ENCODE measurements at places on chromosomes 2 and 18. TPM values are rescaled to one million over a fixed set of nuclear protein-coding genes. Genes with fewer than 3 reads are reported as not detected.

- DNase-seq: no peak
Measured at GRCh38 chr2:223563462-223563861, 38.7 kb downstream of the SCG2 start.

Gene HOXD4
- total RNA-seq: 1.3 TPM

Gene CIDEA
- total RNA-seq: not detected

DNA sequence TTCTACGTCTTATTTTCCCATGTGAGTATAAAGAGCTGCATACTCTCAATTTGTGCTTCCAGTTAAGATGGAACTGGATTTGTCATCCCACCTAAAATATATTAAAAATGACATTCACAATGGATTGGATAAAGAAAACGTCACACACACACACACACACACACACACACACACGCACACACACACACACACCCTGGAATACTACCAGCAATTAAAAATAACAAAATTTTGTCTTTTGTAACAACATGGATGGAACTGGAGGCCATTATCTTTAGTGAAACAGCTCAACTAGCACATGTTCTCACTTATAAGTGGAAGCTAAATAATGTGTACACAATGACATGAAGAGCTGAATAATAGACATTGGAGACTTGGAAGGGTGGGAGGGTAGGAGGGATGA, 3.8 kb upstream of the QPCT start:
- DNase-seq: no peak

- DNase-seq: no peak
Measured at GRCh38 chr2:190792956-190793888, 87.4 kb upstream of the GLS start.

Gene CTAGE1
- not detected for total RNA-seq

GRCh38 chr2:143942486-143942885, 577.4 kb downstream of the ZEB2 start:
- no peak for DNase-seq

- DNase-seq: no peak
Measured at GRCh38 chr2:55901941-55902340, 21.6 kb downstream of the EFEMP1 start.

GRCh38 chr18:4125627-4126230, 329.4 kb downstream of the DLGAP1 start:
- DNase-seq: no peak

Gene ITPRIPL1
- total RNA-seq: 25.6 TPM

DNA sequence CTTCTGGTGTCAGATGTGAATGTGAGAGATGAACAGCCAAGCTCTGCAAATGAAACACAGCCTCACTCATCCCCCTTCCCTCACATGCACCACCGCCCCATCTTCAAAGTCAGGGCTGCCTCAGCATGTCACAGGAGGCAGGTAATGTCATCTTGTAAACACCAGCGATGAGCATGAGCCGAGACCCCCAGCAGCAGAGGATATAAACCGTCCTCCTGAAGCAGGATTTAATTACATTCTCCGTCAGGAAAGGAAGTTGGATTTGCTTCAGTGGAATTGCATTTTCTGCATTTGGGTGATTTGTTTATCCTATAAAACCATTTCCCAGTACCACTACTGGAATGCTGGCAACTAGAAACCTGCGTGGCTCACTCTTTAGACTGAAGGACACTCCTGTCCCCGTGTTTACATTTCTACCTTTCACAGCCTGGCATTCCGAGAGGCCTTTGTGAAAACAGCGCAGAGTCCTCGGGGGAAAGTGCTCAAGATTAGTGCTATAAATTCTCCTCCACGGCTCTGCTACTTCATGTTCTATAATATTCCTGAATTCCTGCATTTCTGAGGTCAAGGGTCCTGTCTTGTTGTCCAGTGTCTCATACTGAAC, 619.2 kb downstream of the IRS1 start:
- no peak for DNase-seq

DNA sequence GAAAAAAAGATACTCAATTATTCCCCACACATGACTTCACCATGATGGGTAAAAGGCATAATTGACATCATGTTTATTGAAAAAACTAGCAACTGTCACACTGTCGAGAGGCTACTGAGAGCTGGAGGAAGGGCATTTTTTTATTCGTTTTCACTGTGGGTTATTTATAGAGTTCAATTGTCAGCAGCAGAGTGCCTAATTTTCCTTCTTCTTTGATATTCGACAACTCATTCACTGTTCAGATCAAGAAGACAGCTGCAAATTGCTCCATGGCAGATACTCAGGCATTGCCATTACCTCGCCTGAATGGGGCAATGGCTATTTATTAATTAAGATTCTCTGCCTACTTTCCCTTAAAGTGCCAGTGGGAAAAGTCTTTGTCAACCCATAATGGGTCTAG, 197.5 kb upstream of the NRP2 start:
- no peak for DNase-seq

Gene POTEI
- total RNA-seq: 1.3 TPM

- DNase-seq: no peak
Measured at GRCh38 chr2:144244938-144245337, 275.0 kb downstream of the ZEB2 start.

DNA sequence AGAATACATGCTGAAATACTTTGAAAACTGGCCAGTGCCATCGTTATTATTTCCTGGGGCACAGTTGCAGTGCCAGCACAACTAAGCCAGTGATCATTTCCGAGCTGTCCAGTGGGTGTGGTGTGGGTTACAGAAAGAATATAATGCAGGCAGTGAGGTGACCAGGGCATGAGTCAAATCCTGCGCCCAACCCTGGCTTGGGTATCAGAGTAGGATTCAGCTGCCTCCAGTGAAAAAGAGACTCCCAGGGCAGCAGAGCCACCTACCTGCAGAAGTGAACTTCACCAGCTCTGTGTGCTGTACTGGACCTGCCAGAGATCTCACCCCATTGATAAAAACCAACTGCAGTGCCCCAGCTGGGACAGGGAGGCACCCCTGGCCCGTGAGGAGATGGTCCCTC, 18.0 kb downstream of the SLC9A2 start:
- no peak for DNase-seq

DNA sequence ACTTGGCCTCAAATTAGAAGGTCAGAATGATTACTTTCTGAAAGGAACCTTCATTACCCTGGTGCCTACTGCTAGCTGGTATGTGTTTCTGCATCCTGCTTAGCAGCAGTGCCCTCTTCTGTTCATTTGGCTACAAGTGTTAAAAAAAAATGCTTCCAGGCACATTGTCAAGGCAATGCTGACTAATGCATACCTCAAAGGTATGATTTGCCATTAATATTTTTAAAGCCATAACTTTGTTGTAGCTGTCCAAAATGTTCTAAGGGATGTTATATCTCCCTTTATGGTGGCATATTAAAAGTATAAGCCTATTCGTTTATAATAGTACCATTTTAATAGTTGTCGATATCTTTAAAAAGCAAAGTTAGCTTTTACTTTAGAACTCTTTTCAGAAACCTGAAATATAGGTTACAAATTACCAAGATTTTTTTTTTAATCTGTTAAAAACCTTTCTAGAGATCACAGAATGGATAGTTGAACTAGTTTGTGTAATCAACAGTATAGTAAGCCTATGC, 52.0 kb upstream of the FAM171B start:
- DNase-seq: peak; percentile 9

DNA sequence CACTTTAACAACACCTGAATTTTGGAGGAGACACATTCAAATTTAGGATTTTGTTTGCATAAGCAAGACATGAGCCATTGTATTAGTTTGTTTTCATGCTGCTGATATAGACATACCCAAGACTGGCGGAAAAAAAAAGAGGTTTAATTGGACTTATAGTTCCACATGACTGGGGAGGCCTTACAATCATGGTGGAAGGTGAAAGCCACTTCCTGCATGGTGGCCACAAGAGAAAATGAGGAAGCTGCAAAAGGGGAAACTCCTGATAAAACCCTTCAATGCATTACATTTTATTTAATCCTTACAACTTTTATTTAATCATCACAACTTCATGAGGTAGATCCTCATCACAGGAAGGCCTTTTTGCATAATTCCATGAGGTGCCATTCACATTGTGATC, 242.0 kb upstream of the STON1 start:
- no peak for DNase-seq

Gene ABCA12
- 0.12 TPM for total RNA-seq

DNA sequence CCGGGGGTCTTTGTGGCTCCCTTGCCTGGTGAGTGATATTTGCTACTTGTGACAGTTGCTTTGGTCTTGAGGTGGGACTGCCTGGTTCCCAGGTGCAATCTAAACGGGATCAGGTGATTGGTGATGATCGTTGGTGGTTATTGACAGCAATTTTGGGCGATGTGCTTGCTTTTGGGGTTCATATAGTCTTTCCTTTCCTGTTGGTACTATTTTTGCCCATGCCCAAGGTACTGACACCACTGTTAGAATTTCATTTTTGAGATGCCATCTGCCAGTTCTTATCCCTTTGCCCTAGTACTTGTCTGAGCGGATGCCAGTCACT, 573 bp downstream of the WDR7 start:
- DNase-seq: no peak

DNA sequence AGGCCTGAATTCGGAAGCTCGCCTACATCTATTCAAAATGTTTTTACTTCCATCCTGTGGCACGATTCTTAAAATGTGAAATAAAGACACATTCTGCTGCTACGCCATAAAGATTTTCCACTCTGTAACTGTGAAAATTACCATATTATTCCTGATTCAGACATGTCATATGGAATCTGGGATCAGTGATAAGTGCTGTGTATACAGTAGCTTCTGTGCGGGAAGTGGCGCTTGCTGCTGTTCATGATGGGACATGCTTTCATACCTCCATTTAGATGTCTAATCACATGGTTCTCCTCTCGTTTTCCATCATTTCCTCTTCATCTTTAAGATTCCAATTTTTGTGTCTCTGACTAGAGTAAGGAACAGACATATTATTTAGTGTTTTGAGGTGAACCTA, 163.2 kb downstream of the TMEM182 start:
- DNase-seq: no peak

DNA sequence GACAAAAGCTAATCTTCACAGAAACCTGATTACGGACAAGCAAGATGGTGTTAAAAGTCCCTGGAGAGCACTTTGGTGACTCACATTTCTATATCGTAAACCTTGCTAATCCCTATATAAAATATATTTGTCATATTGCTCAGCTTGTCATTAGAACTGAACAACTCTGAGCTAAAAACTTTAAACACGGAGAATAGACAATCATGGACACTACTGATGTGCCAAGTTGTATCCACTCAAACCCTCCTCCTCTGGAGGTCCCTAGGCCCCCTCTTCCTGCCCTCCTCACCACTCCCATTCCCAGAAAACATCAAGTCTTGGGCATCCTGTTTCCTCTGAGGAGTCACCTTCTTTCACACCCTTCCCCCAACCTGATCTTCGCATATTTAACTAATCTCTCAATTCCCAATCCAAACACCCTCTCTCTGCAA, 138.7 kb upstream of the PID1 start:
- DNase-seq: no peak

Gene METTL21A
- 30.7 TPM for total RNA-seq

DNA sequence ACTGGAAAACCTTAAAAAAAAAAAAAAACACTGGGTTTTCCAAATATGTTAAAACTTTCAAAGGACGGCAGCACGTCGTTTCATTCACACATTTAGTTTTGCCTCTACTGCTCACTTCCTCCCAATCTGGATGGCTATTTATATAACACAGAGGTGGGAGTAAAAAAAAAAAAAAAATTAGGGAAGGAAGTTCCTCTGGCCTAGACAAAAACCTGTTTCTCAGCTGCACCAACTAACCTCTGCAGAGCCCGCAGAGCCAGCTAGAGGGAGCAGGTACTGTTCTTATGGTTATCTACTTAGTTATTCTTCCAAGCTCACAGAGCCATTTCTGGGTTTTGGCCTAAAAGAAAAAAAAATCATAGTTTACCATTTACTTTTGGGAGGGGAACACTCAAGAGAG, 28.1 kb downstream of the SLC1A4 start:
- DNase-seq: no peak

All from neural crest cell (in vitro differentiated cells).